Suppressor macrophage treated with lipopolysaccharide for 4 hours (primary cell): ENCODE measurements at places on chromosomes 11 and 22.

DNA sequence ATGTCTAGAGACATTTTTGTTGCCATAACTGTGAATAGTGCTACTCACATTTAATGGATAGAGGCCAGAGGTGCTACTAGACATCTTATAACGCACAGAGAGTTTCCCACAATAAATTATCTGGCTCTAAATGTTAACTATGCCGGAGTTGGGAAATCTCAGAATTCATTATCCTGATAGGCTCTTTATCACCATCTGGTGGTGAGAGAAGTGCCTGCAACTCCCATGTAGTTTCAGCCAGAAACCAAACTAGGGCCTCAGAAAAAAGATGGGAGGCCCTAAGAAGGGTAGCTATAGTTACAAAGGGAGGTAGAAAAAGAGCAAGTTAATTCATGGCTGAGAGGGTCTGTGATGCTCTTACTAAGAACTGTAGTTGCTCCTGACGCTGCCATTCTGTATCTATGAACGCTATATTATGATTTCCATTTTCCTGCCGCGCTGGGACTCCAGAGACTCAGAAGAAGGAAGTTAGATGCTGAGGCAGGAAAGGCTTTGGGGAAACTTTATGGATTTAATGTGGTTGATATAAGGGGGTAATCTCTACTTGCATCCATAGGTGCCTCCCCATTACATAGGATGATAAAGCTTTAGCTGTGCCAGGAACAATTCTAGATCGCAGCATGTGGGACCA lies 22.9 kb upstream of the MRPL17 start:
- peak; percentile 76 for DNase-seq

DNA sequence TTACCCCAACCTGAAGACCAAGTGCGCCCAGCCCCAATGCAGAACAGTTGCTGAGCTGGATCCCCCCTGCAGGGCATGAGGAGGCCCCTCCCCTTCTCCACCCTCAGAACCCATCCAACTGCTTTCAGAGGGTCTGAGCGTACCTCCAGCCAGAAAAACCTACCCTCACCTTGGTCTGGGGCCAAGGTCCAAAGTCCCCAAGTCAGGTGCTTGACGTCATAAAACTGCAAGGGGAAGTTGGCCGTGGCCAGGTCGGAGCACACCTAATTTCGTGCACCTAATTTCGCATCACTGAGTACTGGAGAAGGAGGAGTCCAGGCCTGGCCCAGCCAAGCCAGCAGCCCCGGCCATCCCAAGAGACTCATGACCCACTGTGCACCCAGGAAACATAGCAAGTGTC lies 289.8 kb downstream of the CTTN start:
- no peak for DNase-seq

GRCh38 chr11:106309070-106309684 lies 231.7 kb downstream of the AASDHPPT start:
- no peak for DNase-seq

DNA sequence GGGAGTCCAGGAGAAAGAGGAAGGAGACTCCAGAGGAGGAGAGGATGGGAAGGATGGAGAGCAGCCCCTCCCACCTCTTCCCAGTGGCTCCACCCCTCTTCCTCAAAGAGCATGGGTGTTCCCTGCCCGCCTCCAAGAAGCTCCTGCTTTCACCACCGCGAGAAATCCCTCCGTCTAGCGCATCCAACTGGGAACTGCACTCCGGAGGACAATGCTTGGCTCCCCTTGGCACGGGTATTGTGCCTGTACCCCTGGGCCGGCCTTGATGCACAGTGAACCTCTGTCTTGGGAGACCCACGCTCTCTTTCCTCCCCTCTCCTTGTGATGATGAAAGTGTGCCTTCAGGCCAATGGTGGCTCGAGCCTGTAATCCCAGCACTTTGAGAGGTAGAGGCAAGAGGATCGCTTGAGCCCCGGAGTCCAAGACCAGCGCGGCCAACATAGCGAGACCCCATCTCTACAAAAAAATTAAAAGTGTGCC lies 14.9 kb upstream of the ADA2 start:
- DNase-seq, result no peak

GRCh38 chr11:26607725-26608506 lies 35.9 kb upstream of the MUC15 start:
- DNase-seq, result no peak
